ENCODE measurements at places on chromosomes 13 and 19.

GRCh38 chr13:37576601-37577000, 22.0 kb downstream of the POSTN start:
- DNase-seq, result no peak
- H3K27me3 ChIP-seq, result no peaks in the 10 kb centered on the region
- H3K4me1 ChIP-seq, result no peaks in the 10 kb centered on the region
- H3K27ac ChIP-seq, result no peak overlapping the region
- H3K4me3 ChIP-seq, result no peak overlapping the region

GRCh38 chr13:91878491-91878890, 480.1 kb downstream of the GPC5 start:
- no peaks in the 10 kb centered on the region for H3K36me3 ChIP-seq
- no peak overlapping the region for H3K27ac ChIP-seq
- no peak for DNase-seq
- H3K4me1 ChIP-seq, result no peaks in the 10 kb centered on the region

- no peak overlapping the region for H3K27ac ChIP-seq
- no peaks in the 10 kb centered on the region for H3K36me3 ChIP-seq
- H3K4me1 ChIP-seq, result no peaks in the 10 kb centered on the region
- H3K4me3 ChIP-seq, result no peak overlapping the region
- DNase-seq, result no peak
- H3K27me3 ChIP-seq, result no peaks in the 10 kb centered on the region
Measured at GRCh38 chr13:79703772-79704171, 222.8 kb downstream of the NDFIP2 start.

GRCh38 chr13:66275416-66275815, 954.7 kb downstream of the PCDH9 start:
- no peaks in the 10 kb centered on the region for H3K27me3 ChIP-seq
- no peak for DNase-seq
- H3K36me3 ChIP-seq, result no peaks in the 10 kb centered on the region
- no peaks in the 10 kb centered on the region for H3K4me1 ChIP-seq
- no peak overlapping the region for H3K4me3 ChIP-seq
- no peak overlapping the region for H3K27ac ChIP-seq

DNA sequence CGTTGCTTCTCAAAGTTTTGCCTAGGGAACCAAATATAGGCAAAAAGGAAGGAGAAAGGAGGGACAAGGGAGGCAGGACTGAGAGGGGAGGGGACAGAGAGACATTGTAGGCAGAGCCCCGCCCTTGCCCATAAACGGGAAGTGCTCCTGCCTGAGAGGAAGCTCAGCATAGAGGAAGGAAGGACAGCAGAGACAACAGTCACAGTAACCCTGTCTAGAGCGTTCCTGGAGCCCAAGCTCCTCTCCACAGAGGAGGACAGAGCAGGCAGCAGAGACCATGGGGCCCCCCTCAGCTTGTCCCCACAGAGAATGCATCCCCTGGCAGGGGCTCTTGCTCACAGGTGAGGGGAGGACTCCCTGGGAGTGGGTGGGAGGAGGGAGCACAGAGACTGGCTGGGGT, at the start of gene CEACAM21:
Gene CEACAM21, plus strand, starts transcription at position 169 of the 400 bp plus-strand sequence. Its CDS starts 109 bp downstream, at position 278.
- peak within 1 kb of the TSS; percentile 81 for H3K4me3 ChIP-seq
- peaks cover 13% of the 10 kb centered on the region for H3K4me1 ChIP-seq
- no peaks in the 10 kb centered on the region for H3K27me3 ChIP-seq
- peaks cover 20% of the 10 kb centered on the region for H3K36me3 ChIP-seq

GRCh38 chr13:23377579-23377978, 55.9 kb downstream of the SACS start:
- H3K27me3 ChIP-seq, result no peaks in the 10 kb centered on the region
- H3K27ac ChIP-seq, result peak overlapping the region; percentile 77
- no peaks in the 10 kb centered on the region for H3K36me3 ChIP-seq
- DNase-seq, result no peak
- no peak overlapping the region for H3K4me3 ChIP-seq

DNA sequence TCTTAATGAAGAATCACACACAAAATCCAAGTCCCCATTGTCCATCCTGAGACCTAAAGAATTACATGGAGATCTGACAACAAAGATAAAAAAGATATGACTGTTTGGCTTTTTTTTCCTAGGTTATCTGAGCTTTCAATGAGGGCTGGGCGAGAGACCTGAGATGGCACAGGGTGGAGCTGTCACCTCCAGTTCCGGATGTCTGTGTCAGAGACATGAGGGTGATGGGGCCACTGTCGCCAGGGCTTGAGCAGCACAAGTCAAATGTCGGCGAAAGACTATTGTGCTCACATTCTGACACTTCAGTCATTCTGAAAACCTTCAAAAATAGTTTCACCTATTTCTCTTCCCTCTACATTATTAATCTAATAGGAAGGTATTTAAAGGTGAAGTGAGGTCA, 65.7 kb downstream of the SLC7A1 start:
- DNase-seq, result peak; percentile 4
- H3K27me3 ChIP-seq, result no peaks in the 10 kb centered on the region
- H3K4me3 ChIP-seq, result no peak overlapping the region
- H3K27ac ChIP-seq, result peak overlapping the region; percentile 60
- H3K36me3 ChIP-seq, result peaks cover 23% of the 10 kb centered on the region

- DNase-seq, result no peak
- H3K4me3 ChIP-seq, result no peak overlapping the region
- H3K27ac ChIP-seq, result no peak overlapping the region
- no peaks in the 10 kb centered on the region for H3K27me3 ChIP-seq
Measured at GRCh38 chr13:90839061-90839460, 508.4 kb upstream of the MIR17HG start.

GRCh38 chr13:28412981-28413380, 81.9 kb downstream of the FLT1 start:
- H3K4me3 ChIP-seq, result no peak overlapping the region
- H3K27ac ChIP-seq, result no peak overlapping the region
- DNase-seq, result no peak
- no peaks in the 10 kb centered on the region for H3K36me3 ChIP-seq
- no peaks in the 10 kb centered on the region for H3K27me3 ChIP-seq
- peaks cover 7% of the 10 kb centered on the region for H3K4me1 ChIP-seq

GRCh38 chr13:45773236-45773635, 71.1 kb downstream of the CBY2 start:
- no peaks in the 10 kb centered on the region for H3K36me3 ChIP-seq
- peaks cover 4% of the 10 kb centered on the region for H3K4me1 ChIP-seq
- no peak overlapping the region for H3K4me3 ChIP-seq
- no peak overlapping the region for H3K27ac ChIP-seq
- DNase-seq, result no peak
- H3K27me3 ChIP-seq, result peaks cover 3% of the 10 kb centered on the region

DNA sequence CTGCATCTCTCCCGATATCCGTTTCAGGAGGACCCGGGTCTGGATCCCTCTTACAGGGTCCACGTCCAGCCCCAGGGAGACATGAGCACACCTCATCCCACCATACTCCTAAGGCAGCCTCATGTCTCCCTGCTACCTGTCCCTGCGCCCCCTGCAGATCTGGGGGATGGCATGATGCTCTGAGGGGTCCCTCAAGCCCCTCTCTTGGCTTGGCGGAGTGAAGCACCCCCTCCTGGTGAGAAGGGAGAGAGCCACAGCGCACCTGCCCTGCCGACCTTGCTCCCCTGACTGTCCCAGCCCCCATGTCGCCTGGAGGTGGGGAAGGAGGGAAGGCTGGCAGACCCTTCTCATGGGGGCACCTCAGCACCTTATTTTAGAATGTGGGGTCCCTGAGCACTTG, 21.5 kb upstream of the ARHGEF7 start:
- no peaks in the 10 kb centered on the region for H3K36me3 ChIP-seq
- DNase-seq, result no peak
- H3K27ac ChIP-seq, result no peak overlapping the region
- H3K27me3 ChIP-seq, result peaks cover 59% of the 10 kb centered on the region
- H3K4me3 ChIP-seq, result no peak overlapping the region
- no peaks in the 10 kb centered on the region for H3K4me1 ChIP-seq

DNA sequence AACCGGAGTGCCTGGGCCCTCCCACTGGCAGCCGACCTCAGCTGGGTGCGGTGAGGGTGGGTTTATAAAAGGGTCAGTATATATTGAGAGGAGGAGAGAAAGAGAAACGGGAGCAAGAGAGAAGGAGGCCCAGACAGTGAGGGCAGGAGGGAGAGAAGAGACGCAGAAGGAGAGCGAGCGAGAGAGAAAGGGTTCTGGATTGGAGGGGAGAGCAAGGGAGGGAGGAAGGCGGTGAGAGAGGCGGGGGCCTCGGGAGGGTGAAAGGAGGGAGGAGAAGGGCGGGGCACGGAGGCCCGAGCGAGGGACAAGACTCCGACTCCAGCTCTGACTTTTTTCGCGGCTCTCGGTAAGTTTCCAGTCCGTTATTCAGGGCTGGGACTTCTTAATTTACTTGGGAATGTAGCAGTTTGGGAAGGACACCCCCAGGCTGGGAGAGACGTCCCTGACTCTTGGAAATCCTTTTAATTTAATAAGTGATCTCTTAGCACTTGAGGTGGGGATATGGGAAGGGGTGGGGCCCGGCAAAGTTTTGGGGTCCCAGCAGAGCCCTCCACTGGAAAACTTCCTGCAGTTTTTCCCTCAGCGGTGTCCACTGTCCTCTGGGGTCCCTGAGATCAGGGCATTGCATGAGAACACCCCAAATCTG, at the start of gene EMP3:
Gene EMP3, plus strand, starts transcription at position 288 of the 646 bp plus-strand sequence. CDS start 1,293 bp downstream, outside the sequence.
- peak within 1 kb of the TSS; percentile 92 for H3K4me3 ChIP-seq
- H3K36me3 ChIP-seq, result peaks cover 35% of the 10 kb centered on the region
- H3K27ac ChIP-seq, result peak within 1 kb of the TSS; percentile 99
- H3K27me3 ChIP-seq, result no peaks in the 10 kb centered on the region
- peaks cover 91% of the 10 kb centered on the region for H3K4me1 ChIP-seq
- DNase-seq, result peak; percentile 76

DNA sequence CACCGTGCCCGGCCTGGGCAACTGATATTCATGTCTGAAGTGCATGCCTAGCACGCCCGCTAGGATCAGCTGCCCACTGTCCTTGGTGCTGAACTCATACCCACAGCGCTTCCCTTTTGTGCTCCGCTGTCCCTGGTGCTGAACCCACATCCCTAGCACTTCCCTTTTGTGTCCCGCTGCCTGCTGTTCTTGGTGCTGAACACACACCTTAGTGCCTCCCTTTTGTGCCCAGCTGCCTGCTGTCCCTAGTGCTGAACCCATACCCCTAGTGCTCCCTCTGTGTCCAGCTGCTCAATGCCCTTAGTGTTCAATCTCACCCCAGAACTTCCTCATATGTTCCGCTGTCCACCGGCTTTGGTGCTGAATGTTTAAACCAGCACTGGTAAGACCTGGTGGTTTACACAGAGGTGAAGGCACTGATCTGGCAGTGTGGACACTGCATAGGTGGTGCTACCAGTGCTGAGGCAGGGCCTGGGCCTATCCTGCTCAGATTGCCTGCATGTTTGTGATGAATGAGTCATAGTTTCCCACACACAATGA, 26.3 kb upstream of the SIGLEC11 start:
- no peak overlapping the region for H3K27ac ChIP-seq
- H3K36me3 ChIP-seq, result peaks cover 6% of the 10 kb centered on the region
- no peaks in the 10 kb centered on the region for H3K27me3 ChIP-seq

- no peaks in the 10 kb centered on the region for H3K36me3 ChIP-seq
- no peak overlapping the region for H3K27ac ChIP-seq
- DNase-seq, result no peak
- H3K4me3 ChIP-seq, result no peak overlapping the region
Measured at GRCh38 chr13:65417953-65418352, 1812.2 kb downstream of the PCDH9 start.

GRCh38 chr19:9808855-9809824, 9.7 kb downstream of the FBXL12 start:
- H3K27me3 ChIP-seq, result no peaks in the 10 kb centered on the region
- peak overlapping the region; percentile 53 for H3K4me3 ChIP-seq
- H3K4me1 ChIP-seq, result peaks cover 48% of the 10 kb centered on the region
- peak overlapping the region; percentile 92 for H3K27ac ChIP-seq

DNA sequence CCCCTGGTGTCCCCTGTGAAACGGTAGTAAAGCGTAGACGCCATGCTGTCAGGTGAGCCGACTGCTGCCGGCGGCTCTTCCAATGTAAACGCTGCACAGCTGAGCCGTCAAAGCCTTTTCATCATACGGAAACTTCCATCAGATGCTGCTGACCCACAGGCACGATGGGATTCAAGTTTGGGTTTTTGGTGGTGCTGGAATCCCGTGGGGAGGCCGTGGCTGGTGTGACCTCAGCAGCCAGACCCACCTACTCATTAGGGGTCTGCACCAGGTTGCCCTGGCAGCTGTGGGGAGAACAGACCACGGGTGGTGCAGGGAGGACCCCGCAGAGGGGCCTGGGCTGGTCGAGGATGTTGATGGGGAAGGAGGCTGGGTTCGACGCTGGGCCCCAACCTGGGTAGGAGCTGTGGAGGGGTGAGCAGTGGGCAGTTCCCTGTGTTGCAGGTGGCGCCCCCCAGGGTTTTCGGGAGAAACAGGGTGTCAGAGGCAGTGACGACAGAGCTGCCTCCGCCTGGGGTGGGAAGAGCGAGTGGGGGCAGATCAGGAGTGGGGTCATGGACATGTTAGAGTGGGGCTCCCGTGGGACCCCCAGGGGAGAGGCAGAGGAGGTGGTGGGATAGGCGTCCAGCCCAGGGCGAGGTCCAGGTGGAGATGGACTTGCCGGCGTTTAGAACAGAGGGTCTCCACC, 6.6 kb downstream of the GRIN3B start:
- no peak overlapping the region for H3K4me3 ChIP-seq
- no peak overlapping the region for H3K27ac ChIP-seq
- peaks cover 2% of the 10 kb centered on the region for H3K4me1 ChIP-seq
- no peak for DNase-seq
- H3K36me3 ChIP-seq, result no peaks in the 10 kb centered on the region
- H3K27me3 ChIP-seq, result no peaks in the 10 kb centered on the region

DNA sequence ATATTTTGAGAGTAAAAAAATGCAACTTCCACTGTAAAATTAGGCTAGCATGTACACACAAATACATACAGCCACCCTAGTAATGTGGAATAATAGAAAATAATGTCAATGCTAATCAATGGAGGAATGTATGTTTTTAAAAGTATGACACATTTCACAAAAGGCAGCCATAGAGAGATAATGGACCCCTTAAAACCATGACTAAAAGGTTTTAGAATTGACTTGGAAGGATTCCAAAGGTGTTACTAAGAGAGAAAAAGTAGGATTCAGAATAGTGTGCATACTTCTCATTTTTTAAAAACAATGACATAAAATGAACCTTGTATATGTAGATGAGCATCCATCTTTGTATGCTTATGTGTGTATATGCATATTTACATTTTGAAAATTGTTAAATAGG, 597.9 kb upstream of the PCDH9 start:
- H3K4me3 ChIP-seq, result no peak overlapping the region
- DNase-seq, result no peak
- no peak overlapping the region for H3K27ac ChIP-seq
- no peaks in the 10 kb centered on the region for H3K36me3 ChIP-seq
- H3K27me3 ChIP-seq, result no peaks in the 10 kb centered on the region

DNA sequence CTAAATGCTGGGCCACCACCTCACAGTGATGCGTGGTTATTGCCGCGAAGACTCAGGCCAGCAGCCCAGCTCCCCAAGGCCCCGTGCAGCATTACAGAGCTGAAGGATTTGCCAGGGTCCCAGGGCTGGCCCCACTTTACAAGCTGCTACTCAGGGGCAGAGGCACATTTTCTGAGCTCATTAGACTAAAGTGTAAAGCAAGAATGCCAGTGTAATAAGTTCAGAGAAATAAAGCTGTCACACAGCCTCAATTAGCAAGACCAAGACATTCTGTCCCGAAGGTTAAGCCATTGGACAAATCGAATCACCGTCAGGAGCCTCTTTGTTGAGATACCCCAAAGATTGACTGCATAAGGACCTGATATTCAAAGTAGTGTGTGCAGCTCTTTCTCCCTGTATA, 428.4 kb downstream of the EFNB2 start:
- H3K36me3 ChIP-seq, result no peaks in the 10 kb centered on the region
- H3K4me3 ChIP-seq, result no peak overlapping the region
- no peaks in the 10 kb centered on the region for H3K4me1 ChIP-seq
- H3K27ac ChIP-seq, result no peak overlapping the region
- H3K27me3 ChIP-seq, result no peaks in the 10 kb centered on the region

GRCh38 chr19:18558202-18558555, 509 bp downstream of the KXD1 start:
- peak overlapping the region; percentile 99 for H3K27ac ChIP-seq
- H3K4me1 ChIP-seq, result peaks cover 25% of the 10 kb centered on the region
- no peak for DNase-seq
- H3K36me3 ChIP-seq, result peaks cover 11% of the 10 kb centered on the region
- no peaks in the 10 kb centered on the region for H3K27me3 ChIP-seq
